NCI-H1092 (cell line): ENCODE measurements at places on chromosomes 4 and X.

DNA sequence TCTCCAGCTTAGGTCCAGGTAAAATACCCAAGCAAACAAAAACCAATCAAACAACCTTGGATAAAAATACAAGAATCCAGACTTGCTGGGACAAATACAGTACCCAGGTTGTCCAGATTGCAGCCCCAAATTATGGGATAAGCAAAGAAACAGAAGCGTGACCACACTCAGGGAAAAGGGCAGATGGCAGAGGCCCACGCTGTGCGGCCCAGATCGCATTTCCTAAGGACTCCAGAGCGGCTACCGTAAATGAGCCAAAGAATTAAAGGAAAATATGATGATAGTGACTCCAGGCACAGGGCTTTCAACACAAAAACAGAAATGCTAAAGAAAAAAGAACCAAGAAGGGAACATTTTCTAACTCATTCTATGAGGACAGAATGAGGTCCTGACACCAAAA, 50.3 kb downstream of the FGFRL1 start:
- DNase-seq: no peak

GRCh38 chrX:28408017-28408723, 179.1 kb upstream of the IL1RAPL1 start:
- DNase-seq: no peak

DNA sequence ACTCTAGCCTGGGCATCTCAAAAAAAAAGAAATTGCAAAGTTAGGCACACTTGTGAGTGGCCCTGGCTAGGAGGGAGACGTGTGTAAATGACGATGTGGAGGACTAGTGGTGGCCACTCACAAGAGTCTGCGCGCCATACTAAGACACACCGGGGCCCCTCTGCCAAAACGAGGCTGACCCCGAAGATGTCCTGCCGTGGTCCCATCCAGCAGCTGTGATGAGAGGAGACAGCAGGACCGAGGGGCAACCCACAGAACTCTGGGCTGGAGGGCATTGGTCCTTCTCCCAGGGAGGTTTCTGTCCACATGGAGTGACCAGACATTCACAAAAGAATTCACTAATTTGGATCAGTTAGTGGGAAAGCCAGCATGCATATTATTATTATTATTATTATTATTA, 47.4 kb downstream of the NOP14 start:
- DNase-seq: no peak

DNA sequence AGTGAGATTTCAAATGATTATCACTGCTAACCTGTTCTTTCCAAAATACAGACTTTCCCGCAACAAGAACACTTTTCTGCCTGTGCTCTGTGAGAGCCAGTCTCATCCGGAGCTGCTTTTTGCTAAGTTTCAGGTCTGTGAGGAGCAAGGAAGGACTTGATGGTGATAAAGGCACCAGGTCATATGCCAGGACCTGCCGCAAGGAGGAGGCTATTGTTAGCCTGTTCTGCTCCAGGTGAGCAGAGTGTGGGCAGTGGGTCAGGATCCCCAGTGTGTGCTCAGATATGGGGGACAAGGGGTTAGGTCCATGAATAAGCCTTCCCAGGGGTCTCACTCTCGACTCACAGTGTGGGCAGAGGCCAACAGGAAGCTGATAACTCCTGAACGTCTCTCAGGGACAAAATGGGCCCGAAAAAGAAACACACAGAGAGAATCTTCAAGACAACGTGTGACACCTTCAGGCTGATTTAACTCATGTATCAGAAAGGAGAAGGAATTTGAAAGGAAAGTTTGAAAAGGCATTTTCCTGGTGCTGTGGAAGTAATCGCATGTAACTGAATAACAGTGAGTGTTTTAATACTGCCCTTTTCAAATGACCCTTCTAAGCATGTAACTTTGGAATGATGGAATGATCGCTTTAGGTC, 57.7 kb upstream of the PDLIM3 start:
- no peak for DNase-seq

- DNase-seq: no peak
Observed at GRCh38 chr4:3387154-3387942, 54.4 kb upstream of the HGFAC start.

GRCh38 chr4:77613267-77613666, 7.6 kb downstream of the CXCL13 start:
- DNase-seq: no peak
